ENCODE measurements at places on chromosomes 3 and 15.

GRCh38 chr15:98758224-98758623 is 109.9 kb downstream of the IGF1R start:
- no peak for DNase-seq

DNA sequence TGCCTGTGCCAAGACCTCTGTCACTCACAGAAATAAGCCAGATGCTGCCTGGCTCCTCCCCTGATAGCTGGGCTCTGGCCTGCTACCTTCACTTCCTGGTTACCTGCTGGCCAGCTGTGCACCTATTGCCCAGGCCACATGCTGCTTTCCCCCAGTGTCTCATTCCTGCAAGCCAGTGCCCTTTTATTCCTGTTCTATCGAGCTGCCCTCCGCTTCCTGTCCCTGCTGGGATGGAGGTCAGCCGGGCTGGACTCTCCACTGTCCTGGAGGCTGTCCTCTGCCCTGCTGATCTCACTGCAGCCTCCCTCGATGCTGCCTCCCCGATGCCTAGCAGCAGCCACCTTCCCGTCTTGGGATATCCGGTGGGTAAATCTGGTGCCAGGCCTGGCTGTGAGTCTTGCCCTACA is 37.0 kb upstream of the SNRPA1 start:
- DNase-seq = no peak

- DNase-seq = peak; percentile 53
These were observed 632 bp upstream of the CRELD1 start for GRCh38 chr3:9932843-9933560.

DNA sequence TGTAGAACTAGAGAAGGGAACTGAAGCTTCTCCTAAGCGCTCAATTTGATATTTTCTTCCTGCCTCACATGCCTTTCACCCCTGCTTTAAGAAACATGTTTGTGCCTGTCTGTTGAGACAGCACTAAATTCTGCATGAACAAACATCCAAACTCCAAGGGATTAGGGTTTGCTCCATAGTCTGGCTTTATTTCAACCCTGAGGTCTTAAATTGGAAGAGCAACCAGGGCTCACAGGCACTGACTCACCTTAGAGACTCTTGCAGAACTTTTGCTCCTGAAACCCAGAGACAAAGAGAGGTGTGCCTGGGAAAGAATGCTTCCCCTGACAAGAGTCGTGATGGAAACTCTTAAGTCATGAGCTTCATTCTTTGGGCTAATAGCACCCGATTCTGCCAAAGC is 393.9 kb upstream of the MCTP2 start:
- no peak for DNase-seq

DNA sequence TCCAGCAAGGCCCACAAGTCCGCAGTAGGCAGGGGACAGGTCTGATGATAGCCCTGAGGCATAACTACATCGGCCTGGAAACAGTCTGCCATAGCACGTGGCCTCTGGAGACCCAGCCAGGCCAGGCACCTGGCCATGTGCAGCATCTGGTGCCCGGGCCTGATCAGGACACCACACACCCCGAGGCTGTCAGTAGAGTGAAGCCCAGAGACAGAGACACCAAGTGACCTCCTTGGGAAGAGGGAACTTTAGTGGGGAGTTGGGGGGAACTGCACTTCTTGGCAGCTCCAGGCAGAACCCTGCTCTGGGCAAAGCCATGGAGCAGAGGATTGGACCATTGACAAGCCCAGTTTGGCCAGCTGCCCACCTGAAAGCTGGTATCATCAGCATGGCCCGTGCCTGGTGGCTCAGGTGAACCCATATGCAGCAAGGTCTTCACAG is 1.2 kb downstream of the SHISA5 start:
- no peak for DNase-seq

- no peak for DNase-seq
These were observed 18.0 kb downstream of the SPPL2A start for GRCh38 chr15:50747523-50747922.

All from NCI-H1436 (cell line).